ENCODE measurements at places on chromosomes 2 and 18.

DNA sequence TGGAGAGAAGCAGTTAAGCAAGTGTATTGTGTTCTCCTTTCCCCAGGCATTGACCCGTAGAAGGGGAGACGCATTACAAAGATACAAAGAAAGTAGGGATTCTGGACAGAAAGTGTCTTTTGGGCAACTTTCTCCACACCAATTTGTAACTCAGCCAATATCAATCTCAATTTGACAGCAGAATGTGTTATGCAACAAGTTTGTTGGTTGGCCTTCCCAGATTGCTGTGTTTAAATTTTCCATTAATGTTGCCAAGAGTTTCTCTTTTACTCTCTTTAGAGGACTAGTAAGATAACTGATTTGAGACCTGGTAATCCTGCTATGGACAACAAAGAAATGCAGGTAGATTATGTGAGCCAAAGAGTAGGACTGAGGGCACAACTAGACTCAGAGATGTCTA lies 279.6 kb downstream of the ZNF804A start:
- DNase-seq = no peak

GRCh38 chr2:239143858-239144712 lies 256.7 kb downstream of the HDAC4 start:
- no peak for DNase-seq

DNA sequence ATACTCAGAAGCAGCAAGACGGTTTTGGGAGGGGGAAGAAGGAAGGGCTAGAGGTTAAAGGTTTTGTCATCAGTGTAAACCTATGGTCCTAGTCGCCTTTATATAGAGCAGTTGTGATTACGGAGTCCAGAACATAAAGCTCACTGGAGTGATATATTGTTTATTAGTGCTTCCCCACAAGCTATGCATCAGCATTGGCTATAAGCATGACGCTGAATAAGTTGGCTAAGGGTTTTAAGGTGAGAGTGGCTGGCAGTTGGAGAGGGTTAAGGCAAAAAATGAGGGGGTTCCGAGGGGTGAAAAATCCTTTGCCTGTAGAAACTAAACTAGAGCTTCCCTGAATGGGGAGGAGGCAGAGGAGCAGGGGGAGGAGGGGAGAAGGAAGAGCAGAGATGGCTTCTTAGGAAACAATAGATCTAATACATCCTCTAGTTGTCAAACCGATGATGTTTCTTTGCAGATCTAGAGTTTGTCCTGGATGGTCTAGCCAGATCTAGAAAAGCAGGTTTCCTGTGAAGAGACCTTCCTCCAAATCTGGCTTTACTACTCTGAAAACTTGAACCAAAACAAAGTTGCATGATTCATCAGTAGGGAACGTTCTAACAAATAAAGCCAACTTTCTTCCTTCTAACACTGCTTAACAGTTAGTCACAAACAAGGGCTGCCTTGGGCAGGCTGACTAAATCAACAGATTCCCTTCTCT lies 2.5 kb downstream of the KLF7 start:
- DNase-seq = no peak

GRCh38 chr18:22152093-22152492 lies 17.3 kb upstream of the GATA6 start:
- DNase-seq = no peak

DNA sequence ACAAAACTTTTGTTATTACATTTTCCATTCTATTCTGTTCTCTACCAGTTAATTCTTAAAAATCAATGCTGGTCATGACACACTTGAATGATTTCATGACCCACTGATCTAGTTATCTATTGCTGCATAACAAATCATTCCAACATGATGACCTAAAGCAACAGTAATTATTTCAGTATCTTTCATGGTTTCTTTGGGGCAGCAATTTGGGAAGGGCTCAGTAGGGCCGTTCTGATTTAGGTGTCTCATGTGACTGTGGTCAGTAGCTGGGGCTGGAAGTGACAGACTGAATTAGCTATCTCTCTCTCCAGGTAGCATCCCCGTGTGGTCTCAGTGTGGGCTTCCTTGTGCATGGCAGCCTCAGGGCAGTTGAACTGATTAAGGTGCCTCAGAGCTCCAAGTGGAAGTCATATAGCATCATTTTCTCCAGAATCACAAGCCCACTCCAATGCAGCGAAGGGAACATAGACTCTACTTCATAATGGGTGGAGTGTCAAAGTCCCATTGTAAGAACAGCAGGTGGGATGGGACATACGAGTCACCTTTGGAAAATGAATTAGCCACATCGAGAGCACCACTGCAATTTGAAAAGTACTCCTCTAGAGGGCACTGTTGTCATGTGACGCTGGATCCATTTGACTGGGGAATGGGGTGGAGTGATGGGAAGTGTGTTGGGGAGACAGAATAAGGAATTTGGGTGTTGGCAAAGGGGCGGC lies 39.1 kb upstream of the FAM136A start:
- DNase-seq = no peak

DNA sequence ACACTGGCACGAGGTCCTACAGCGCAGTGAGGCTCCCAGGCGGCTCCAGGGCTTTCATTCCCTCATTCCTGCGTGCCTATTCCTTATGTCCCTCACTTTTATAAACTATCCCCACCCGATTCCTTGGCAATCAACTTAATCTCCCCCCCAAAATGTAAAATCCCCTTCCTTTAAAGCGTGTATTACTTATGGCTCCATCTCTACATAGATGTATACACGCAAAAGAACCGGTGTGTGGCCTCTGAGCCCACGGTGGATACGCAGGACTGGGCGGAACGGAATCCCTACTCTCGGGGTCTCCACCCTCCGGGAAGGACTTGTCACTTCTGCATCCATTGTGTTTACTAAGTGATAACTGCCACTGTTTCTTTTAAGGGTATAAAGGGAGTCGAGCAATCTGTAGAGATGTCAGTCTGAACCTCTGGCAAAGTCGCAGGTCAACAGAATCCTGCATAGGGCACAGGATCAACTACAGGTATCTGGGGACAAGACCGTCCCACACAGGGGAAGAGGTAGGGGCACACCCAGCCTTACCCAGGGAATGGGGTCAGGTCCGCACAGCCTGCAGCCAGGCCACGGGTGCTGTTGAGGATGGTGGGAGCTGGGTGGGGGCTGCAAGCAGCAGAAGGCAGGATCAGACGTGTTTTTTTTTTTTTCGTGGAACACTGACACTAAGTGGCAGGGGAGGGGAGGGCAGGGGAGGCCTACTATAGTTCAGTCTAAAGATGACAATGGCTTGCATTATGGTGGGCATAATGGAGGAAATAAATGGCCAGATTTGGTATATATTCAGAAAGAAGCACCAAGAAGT lies 42.1 kb downstream of the HDLBP start:
- peak; percentile 68 for DNase-seq

DNA sequence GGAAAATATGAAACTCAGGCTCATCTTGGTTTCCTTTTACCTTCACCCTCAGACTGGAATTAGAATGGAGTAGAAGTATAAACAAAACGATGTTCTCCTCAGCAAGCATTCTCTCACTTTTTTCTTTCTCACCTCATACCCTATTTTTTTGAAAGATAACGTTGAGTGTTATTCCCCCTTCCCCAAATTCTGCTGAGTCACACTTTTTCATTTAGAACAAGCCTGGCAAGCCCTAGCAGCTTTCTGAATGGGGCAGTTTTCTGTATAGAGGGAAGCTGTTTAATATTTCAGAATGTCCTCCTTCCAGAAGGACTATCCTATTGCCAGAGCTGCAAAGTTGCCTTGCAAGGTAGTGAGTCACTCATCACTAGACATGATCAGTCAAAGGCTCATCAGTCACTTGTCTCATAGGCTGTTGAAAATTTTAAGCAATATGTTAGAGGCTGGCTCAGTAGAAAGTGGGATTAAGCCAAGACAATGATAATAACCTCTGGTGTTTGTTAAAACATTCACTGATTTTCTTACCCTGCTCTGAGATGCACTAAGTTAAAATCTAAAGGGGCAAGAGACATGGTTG lies 416.1 kb downstream of the RNF144A start:
- no peak for DNase-seq

GRCh38 chr18:22318745-22319407 lies 98.8 kb downstream of the CTAGE1 start:
- no peak for DNase-seq

GRCh38 chr2:121735518-121736074 lies 1.1 kb downstream of the NIFK start:
- no peak for DNase-seq

DNA sequence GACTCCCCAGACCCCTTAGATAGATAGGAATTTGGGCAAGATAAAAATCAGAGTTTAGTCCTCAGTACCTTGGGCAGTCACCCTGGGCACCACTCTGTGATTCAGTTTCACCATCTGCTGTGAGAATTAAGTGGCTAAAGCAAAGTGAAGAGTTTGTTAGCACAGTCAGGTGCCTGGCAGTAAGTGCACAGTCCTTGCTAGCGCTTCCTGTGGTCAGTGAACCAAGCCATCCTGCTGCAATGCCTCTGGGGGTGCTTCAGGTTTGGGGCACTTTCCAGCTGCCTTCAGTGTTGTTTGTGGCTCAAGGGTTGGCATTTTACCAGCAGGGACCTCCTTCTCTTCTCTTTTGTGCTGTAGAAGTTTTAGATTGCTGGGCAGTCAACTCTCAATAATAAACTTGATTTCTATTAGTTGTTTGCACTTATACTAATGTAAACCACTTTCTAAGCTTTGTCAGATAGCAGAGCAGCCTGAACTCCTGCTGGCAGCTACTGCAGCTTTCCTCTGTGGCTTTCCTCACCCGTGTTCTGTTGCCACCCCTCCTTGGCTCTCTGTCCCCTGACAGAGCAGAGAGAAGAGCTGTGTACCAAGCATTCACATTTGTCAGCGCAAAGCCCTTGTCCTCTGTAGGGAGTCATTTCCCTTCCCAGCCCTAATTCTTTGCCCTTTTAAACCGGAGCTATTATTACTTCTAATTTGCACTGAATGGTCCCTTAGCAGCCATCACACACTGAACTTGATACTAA lies 48.4 kb upstream of the RMP24 start:
- DNase-seq = no peak

GRCh38 chr2:9439536-9439935 lies 16.1 kb downstream of the CPSF3 start:
- DNase-seq = no peak

DNA sequence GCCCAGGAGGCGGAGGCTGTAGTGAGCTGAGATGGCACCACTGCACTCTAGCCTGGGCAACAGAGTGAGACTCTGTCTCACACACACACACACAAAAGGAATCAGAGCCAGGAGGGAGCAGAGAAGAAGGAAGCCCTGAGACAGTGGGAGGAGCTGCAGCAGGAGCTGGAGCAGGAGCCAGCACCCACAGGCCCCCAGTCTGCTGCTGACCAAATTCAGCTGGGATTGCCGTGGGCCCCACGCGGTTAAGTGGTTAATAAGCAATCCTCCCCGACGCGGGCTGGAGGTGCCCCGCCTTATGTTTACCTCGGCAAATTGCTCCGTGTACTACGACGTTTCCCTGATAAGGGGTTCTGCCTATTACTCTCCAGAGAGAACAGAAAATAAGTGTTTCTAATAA lies 265.3 kb downstream of the TWIST2 start:
- DNase-seq = no peak

DNA sequence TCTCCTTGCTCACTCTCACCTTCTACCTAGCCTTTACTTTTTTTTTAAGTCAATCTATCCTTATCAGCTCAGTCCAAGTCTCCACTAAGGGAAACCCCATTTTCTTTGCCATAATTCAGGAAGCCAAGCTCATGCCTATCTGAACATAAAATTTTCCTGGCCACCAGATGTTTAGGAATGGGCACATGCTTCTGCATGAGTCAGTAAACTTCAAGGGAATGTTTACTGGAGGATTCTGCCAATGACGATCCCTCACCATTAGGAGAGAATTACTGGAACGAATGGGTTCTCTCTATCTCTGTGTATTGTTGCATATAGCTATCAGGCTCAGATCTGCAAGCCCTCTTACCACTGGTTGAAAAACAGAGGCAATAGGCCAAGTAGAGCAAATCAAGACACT lies 731.7 kb upstream of the ZNF804A start:
- no peak for DNase-seq

DNA sequence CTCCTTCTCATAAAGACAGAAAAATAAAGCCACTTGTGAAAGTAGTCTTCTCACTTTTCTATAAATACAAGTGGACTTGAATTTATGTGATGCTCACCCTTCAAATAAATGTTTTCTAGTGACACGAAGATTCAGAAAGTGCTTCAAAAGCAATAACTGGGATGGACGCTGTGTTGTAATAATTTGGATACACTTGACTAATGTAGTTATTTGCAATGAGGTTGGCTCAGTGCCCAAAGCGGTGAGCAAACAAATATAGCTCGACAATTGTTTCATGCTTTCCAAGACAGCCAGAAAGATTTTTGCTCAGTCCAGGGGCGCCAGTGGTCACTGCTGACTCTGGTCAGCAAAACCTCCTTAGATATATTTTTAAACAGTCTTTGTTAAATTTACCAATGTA lies 278.6 kb upstream of the KLHL14 start:
- no peak for DNase-seq

DNA sequence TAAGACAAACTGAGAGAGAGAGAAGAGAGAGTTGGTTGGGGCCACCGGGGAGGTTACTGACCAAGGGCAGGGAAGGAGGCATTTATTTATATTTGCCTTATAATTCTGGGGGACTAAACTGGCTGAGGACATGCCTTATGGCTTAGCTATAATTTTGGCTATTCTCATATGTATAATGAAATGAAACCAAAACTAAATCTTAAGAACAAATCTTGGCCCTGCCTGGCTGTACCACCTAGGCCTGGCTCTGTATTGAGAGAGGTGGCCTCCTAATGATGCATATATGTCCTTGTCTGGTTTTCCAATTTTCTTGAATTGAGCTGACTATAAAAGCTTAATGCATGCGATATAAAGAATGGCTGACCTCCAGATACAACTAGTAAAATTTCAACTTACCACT lies 3.5 kb upstream of the PPP1CB start:
- DNase-seq = no peak

GRCh38 chr2:2825062-2825461 lies 494.0 kb upstream of the MYT1L start:
- peak; percentile 60 for DNase-seq

DNA sequence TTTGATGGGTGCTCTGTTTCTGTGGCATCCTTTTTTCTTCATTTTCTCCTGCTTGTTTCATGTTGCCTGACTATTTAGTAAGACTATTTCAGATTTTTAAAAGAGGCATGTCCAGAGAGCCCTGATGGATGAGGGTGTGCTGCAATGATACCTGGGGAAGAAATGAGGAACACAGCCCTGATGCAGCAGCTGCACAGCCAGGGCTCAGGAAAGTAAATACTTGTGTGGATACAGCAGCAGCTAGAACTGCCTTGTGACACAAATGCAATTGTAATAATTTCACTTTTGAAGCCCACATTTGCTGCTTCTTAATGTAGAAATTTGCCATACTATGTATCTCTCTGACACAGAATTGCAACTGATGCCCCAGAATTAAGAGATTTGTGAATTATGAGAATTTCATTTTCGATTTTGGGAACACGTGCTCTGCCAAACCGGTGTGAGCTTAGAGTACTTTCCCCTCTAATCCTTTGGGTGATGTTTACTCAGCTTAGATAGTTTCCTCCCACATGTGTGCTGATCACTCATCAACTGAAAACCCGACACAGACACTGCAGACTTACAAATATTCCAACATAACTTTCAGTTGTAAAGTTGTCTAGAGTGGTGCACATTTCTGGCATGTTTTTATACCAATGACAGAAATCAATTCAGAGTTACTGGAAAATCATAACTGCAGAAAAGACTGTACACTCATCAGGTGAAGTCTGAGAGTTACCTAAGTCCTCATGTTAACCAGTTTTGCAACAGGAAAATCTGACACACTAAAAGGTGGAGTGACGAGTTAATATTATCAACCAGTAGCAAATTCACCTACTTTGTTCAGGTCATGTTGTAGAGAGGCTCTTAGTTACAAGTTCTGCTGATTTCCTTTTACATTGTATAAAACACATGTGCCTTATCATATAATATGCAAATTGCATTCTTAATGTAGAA lies 383.4 kb downstream of the CBLN2 start:
- no peak for DNase-seq

- no peak for DNase-seq
Observed at GRCh38 chr2:74391209-74391579, 11.1 kb upstream of the DCTN1 start.
